ENCODE measurements at places on chromosomes 13 and 19.

DNA sequence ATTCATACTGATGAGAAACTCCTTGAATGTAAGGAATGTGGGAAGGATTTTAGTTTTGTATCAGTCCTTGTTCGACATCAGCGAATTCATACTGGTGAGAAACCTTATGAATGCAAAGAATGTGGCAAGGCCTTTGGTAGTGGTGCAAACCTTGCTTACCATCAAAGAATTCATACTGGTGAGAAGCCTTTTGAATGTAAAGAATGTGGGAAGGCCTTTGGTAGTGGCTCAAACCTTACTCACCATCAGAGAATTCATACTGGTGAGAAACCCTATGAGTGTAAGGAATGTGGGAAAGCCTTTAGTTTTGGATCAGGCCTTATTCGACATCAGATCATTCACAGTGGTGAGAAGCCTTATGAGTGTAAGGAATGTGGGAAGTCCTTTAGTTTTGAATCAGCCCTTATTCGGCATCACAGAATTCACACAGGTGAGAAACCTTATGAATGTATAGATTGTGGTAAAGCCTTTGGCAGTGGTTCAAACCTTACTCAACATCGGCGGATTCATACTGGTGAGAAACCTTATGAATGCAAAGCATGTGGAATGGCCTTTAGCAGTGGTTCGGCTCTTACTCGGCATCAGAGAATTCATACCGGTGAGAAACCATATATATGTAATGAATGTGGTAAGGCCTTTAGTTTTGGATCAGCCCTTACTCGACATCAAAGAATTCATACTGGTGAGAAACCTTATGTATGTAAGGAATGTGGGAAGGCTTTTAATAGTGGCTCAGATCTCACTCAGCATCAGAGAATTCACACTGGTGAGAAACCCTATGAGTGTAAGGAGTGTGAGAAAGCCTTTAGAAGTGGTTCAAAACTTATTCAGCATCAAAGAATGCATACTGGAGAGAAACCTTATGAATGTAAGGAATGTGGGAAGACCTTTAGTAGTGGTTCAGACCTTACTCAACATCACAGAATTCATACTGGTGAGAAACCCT, 26.6 kb downstream of the ZNF345 start:
- no peaks in the 10 kb centered on the region for H3K4me1 ChIP-seq
- peaks cover 50% of the 10 kb centered on the region for H3K36me3 ChIP-seq
- no peak overlapping the region for H3K4me3 ChIP-seq
- no peaks in the 10 kb centered on the region for H3K27me3 ChIP-seq
- H3K27ac ChIP-seq, result no peak overlapping the region
- DNase-seq, result no peak

DNA sequence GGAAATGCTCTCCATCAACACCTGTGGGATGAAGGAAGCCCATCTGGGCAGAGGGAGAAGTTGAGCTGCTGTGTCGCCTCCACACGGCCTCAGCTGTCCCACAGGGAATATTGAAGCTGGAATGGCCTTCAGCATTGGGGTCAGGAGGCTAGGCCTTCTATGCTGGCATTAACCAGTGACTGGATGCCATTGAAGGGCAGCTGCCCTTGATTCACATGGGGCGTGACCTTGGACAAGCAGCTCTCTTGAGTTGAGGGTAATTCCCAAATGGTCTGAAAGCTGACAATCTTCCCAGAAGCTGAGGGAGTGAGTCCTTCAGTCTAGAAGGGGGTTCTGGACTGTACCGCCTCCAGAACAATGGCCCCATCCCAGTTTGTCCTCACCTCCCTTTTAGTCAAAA, 6.7 kb downstream of the BCL3 start:
- H3K27ac ChIP-seq, result peak overlapping the region; percentile 84
- peaks cover 82% of the 10 kb centered on the region for H3K36me3 ChIP-seq
- H3K4me3 ChIP-seq, result peak overlapping the region; percentile 95
- H3K27me3 ChIP-seq, result peaks cover 2% of the 10 kb centered on the region
- peaks cover 59% of the 10 kb centered on the region for H3K4me1 ChIP-seq

GRCh38 chr19:45640849-45641273, 1.7 kb upstream of the EML2 start:
- peaks cover 20% of the 10 kb centered on the region for H3K36me3 ChIP-seq
- H3K4me3 ChIP-seq, result peak overlapping the region; percentile 82
- DNase-seq, result peak; percentile 82
- H3K4me1 ChIP-seq, result peaks cover 36% of the 10 kb centered on the region
- peaks cover 6% of the 10 kb centered on the region for H3K27me3 ChIP-seq
- H3K27ac ChIP-seq, result peak overlapping the region; percentile 98

DNA sequence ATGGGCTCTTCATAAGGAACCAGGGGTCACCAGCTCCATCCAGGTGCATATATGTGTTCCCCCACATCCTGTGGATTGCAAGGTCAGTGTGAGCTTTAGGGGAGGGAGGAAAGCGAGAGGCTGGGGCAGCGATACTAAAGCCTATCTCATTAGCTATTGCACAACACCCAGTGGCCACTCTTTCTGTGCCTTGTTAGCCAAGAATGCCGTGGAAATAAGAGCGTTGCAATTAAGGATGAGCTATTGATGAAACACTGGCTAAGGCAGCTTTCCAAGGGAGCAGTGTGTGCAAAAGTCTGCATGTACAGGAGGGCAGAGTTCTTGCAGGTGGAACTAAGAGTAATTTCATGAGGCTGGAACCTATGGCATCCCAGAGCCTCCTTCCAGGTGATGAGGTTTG, 17.6 kb downstream of the TNFSF11 start:
- DNase-seq, result no peak
- H3K4me1 ChIP-seq, result no peaks in the 10 kb centered on the region
- no peak overlapping the region for H3K27ac ChIP-seq
- H3K4me3 ChIP-seq, result no peak overlapping the region
- no peaks in the 10 kb centered on the region for H3K36me3 ChIP-seq

- H3K27ac ChIP-seq, result no peak overlapping the region
- DNase-seq, result no peak
- H3K27me3 ChIP-seq, result no peaks in the 10 kb centered on the region
- H3K4me1 ChIP-seq, result peaks cover 3% of the 10 kb centered on the region
These were observed 11.9 kb downstream of the CAPS start for GRCh38 chr19:5925830-5926427.

DNA sequence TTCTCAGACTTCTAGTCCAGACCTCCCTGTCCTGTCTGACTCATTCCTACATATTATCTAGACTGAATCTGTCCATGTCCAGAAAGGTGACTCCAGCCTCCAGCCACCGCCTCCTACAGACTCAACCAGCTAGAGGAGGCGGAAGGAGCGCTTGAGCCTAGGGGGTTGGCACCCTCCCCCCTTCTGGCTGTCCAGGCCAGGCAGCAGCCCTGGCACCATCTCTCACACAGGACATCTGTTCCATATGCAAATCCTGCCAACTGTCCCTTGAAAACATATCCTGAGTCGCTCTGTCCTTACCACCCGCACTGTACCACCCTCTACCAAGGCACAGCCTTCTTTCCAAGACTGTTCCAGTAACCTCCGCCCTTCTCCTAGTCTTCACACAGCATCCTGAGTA, 150.7 kb upstream of the WASF3 start:
- H3K4me1 ChIP-seq, result no peaks in the 10 kb centered on the region
- no peak overlapping the region for H3K4me3 ChIP-seq
- H3K27me3 ChIP-seq, result no peaks in the 10 kb centered on the region
- no peak overlapping the region for H3K27ac ChIP-seq

DNA sequence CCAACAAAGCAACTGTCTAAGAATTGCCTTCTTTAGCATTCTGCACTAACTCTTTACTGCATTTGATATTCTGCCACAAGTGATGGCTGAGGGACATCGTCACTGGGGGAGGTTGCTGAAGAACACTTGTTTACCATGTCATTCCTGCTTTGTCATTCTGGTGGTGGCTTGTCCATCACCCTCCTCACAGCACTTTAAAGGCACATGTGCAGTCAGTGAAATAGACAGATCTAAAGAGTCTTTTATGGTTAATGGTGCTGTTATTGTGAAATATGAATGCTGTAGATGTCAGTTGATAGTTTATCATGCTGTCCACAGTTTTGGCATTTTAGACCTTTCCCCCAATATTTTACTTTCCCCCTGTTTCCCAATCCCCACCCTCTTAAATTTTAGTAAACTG, 120.9 kb upstream of the TSC22D1 start:
- no peaks in the 10 kb centered on the region for H3K4me1 ChIP-seq
- DNase-seq, result no peak
- H3K4me3 ChIP-seq, result no peak overlapping the region
- H3K27ac ChIP-seq, result no peak overlapping the region
- H3K27me3 ChIP-seq, result peaks cover 12% of the 10 kb centered on the region

- H3K27me3 ChIP-seq, result no peaks in the 10 kb centered on the region
- H3K4me3 ChIP-seq, result no peak overlapping the region
- no peaks in the 10 kb centered on the region for H3K36me3 ChIP-seq
These were observed 13.0 kb downstream of the SLC7A10 start for GRCh38 chr19:33212436-33213172.

DNA sequence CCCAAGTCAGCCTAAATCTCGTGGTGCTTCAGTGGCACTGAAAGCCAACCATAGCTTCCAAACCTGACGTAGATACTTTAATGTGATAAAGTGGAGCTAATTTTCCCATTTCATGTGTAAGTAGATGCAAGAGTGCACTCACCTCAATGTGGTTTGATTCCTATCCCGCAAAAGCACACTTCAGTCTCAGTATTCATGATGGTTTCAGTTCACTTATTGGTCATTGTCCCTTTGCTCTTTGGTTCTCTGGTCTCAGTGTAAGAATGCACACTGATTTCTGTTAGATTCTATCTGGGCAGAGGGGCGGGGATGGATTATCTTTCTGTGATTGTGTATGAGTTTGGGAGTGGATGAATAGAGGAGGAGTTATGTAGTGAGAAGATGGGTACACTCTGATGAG, 340.6 kb downstream of the KCNRG start:
- DNase-seq, result no peak
- peak overlapping the region; percentile 16 for H3K27ac ChIP-seq
- H3K4me1 ChIP-seq, result peaks cover 28% of the 10 kb centered on the region
- H3K4me3 ChIP-seq, result no peak overlapping the region

DNA sequence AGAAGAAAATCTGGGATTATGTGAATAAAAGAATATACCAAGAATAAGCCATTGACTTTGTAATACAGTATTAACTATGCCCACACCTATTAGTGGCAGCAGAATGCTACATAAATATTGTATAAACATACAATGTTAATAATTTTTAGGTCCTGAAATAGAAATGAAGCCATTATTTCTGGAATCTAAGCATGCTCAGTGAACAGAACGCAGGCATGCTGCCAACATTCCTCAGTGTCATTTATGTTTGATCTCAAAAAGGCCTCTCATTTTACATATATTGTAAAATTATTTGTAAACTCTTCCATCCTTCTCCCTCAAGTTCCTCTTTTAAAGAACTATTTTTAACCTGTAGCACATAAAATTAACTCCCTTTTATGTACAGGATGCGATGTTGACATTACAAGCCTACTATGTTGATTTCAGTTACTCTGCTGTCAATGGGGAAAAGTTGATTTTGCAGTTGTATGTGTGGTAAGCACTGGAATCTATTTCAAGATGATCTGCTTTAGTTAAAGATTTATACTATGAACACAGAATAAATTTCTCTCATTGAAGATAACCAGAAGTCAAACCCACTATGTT, 118.8 kb downstream of the VWA8 start:
- H3K4me1 ChIP-seq, result peaks cover 6% of the 10 kb centered on the region
- no peak for DNase-seq
- H3K4me3 ChIP-seq, result no peak overlapping the region
- no peak overlapping the region for H3K27ac ChIP-seq

GRCh38 chr19:9406798-9407352, 28.5 kb downstream of the ZNF266 start:
- peak overlapping the region; percentile 77 for H3K4me3 ChIP-seq
- peaks cover 24% of the 10 kb centered on the region for H3K36me3 ChIP-seq
- H3K27ac ChIP-seq, result no peak overlapping the region
- H3K27me3 ChIP-seq, result no peaks in the 10 kb centered on the region
- DNase-seq, result peak; percentile 68

DNA sequence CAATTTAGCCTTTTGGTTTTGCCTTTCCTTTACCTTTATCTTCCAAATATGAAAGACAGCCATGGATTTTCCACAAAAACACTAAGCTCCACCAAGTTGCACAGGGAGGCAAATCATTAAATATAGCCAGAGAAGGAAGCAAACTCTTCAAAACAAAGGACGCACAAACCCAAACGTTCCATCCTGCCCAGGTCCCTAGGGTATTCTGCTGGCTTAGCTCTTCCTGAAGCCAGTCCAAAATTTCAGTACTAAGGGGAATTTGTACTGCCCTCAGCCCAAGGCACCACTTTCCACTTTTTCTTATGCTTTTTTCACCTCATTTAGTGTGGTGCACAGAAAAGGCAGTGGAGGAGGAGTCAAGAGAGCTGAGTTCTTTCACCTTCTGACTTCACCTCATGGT, 169.9 kb downstream of the FLT1 start:
- no peak for DNase-seq
- H3K4me1 ChIP-seq, result peaks cover 4% of the 10 kb centered on the region
- H3K27me3 ChIP-seq, result no peaks in the 10 kb centered on the region
- H3K27ac ChIP-seq, result no peak overlapping the region
- no peaks in the 10 kb centered on the region for H3K36me3 ChIP-seq
- no peak overlapping the region for H3K4me3 ChIP-seq

GRCh38 chr13:48156466-48156865, 61.6 kb upstream of the MED4 start:
- peaks cover 59% of the 10 kb centered on the region for H3K4me1 ChIP-seq
- peaks cover 3% of the 10 kb centered on the region for H3K36me3 ChIP-seq
- peak overlapping the region; percentile 87 for H3K27ac ChIP-seq
- no peaks in the 10 kb centered on the region for H3K27me3 ChIP-seq
- H3K4me3 ChIP-seq, result peak overlapping the region; percentile 44
- DNase-seq, result peak; percentile 90

DNA sequence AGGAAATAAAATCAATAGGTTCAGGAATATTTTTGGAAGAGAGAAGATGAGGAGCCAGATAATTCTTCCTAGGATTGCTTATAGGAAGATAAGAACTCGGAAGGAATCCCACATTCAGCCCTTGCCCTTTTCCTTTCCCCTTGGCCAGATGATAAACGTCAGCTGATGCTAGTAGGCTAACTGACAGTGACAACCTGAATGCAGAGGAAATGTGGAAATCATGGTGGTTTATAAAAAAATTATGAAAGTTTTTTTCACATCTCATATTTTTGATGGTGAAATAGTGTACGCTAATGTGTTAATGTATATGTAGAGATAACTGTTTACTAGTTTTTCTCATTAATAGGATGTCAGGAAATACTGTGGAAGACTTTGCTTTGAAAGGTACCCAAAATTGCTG, 56.9 kb downstream of the EDNRB start:
- H3K4me3 ChIP-seq, result no peak overlapping the region
- peaks cover 4% of the 10 kb centered on the region for H3K27me3 ChIP-seq
- no peaks in the 10 kb centered on the region for H3K36me3 ChIP-seq

- H3K4me3 ChIP-seq, result no peak overlapping the region
- DNase-seq, result no peak
- no peaks in the 10 kb centered on the region for H3K36me3 ChIP-seq
These were observed 1.0 kb downstream of the AXL start for GRCh38 chr19:41219924-41220567.

GRCh38 chr19:33274663-33275558, 27.4 kb downstream of the CEBPA start:
- H3K4me3 ChIP-seq, result no peak overlapping the region
- no peak overlapping the region for H3K27ac ChIP-seq
- peaks cover 2% of the 10 kb centered on the region for H3K4me1 ChIP-seq
- no peaks in the 10 kb centered on the region for H3K36me3 ChIP-seq
- no peak for DNase-seq
- no peaks in the 10 kb centered on the region for H3K27me3 ChIP-seq

Data from activated CD4-positive, alpha-beta T cell treated with anti-CD3 and anti-CD28 coated beads, Interleukin-2, amount 10 ng/mL, durations not matched to agents 24 days and 14 days (primary cell).